ENCODE measurements at places on chromosomes 7 and 10.

DNA sequence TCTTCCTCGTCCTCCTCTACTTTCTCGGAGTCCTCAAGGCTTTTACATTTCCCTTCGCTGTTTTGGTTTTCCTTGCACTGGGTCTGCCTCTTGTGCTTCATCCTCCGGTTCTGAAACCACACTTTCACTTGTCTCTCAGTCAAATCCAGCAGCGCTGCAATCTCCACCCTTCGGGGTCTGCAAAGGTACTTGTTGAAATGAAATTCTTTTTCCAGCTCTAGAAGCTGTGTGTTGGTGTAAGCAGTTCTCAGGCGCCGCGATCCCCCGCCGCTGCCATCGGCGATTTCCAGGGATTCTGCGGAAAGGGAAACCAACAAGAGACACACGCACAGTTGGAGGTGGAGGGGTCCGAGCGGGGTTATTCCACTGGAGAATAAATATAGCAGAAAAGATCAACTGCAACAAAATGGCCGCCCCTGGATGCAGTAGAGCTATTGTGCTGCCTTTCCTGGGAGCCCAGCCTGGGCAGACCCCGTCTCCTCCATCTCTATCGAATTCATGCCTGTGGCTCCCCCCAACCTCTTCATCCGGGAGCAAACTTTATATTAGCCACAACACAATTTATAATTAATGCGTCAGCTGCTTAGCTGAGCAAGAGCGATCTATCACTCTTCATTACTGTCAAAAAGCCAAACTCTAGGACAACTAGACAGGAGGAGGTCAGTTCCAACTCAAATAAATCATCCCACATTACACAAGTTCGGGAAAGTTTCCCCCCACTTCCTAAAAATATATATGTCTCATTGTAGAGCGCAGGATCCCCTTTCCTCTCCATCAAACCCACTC is 1.1 kb downstream of the HOXA2 start:
- DNase-seq, result no peak

DNA sequence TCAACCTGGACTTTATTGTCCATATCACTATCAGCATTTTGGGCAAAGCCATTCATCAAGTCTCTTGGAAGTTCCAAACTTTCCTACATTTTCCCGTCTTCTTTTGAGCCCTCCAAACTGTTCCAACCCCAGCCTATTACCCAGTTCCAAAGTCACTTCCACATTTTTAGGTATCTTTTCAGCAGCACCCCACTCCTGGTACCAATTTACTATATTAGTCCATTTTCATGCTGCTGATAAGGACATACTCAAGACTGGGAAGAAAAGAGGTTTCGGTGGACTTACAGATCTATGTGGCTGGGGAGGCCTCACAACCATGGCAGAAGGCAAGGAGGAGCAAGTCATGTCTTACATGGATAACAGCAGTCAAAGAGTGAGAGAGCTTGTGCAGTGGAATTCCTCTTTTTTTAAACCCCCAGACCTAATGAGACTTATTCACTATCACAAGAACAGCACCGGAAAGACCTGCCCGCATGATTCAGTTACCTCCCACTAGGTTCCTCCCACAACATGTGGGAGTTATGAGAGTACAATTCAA is 50.2 kb downstream of the NRF1 start:
- no peak for DNase-seq

DNA sequence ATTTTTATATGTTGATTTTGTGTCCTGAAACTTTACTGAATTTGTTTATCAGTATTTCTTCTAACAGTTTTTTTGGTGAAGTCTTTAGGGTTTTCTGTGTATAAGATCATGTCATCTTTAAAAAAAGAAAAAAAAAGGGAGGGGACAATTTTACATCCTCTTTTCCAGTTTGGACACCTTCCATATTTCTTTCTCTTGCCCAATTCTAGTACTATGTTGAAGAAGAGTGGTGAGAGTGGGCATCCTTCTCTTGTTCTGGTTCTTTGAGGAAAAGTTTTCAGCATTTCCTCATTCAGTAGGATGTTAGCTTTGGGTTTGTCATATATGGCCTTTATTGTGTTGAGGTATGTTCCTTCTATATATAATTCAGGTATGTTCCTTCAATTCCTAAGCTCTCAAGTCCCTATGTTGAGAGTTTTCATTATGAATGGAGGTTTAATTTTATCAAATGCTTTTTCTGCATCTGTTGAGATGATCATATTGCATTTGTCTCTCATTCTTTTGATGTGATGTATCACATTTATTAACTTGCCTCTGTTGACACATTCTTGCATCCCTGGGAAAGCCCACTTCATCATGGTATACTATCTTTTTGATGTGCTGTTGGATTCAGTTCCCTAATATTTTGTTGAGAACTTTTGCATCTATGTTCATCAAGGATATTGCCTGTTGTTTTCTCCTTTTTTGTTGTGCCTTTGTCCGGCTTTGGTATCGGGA is 12.1 kb downstream of the TAS2R40 start:
- DNase-seq, result no peak

GRCh38 chr10:4599471-4599870 is 226.5 kb upstream of the AKR1E2 start:
- no peak for DNase-seq

DNA sequence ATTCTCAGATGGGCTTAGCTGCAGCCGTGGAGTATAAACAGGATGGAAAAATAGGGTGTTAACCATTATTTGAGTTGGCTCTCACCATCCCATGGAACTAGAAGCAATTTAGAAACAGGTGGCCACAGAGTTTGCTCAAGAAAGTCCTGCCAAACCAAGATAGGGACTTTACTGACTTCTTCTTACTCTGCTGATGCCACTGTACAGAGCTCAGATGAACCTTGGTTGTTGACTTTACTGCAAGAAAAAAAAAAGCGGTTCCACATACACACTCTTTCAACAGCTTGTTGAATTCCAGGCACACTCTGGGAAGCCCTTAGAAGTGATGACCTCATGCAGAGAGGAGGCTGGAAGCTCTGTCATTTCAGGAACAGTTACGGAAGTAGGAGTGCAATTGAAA is 753.4 kb downstream of the NRG3 start:
- no peak for DNase-seq

GRCh38 chr10:35574924-35575352 is 30.2 kb upstream of the GJD4 start:
- no peak for DNase-seq

GRCh38 chr10:34861293-34862021 is 46.4 kb upstream of the PARD3 start:
- DNase-seq, result no peak

GRCh38 chr10:26407406-26407969 is 30.7 kb upstream of the APBB1IP start:
- DNase-seq, result no peak

- no peak for DNase-seq
These were observed 138.6 kb upstream of the CCDC6 start for GRCh38 chr10:60044971-60045370.

Data from hematopoietic multipotent progenitor cell treated with erythropoietin and hydrocortisone succinate and interleukin-3 and kit ligand, for 6 days (in vitro differentiated cells).